WTC11 (cell line): ENCODE measurements at places on chromosomes 13 and 19. TPM values are rescaled to one million over a fixed set of nuclear protein-coding genes. Genes with fewer than 3 reads are reported as not detected.

The COG6 gene
- total RNA-seq: 23.0 to 30.0 TPM (median 26.5 TPM) in 3 replicates

The MRPL57 gene
- 29.4 to 32.3 TPM (median 32.1 TPM) in 3 replicates for total RNA-seq

The ZNF701 gene
- 34.6 to 40.3 TPM (median 35.0 TPM) in 3 replicates for total RNA-seq

The SYMPK gene
- 105 to 111 TPM (median 106 TPM) in 3 replicates for total RNA-seq

The C2CD4C gene
- total RNA-seq: 6.6 to 9.8 TPM (median 7.9 TPM) in 3 replicates

The PRODH2 gene
- 0.14 TPM in 1 of 3 replicates, not detected in the others for total RNA-seq

The DAZAP1 gene
- total RNA-seq: 338 to 360 TPM (median 339 TPM) in 3 replicates

The RETN gene
- not detected in 3 replicates for total RNA-seq

The EFNA2 gene
- total RNA-seq: 11.4 to 14.2 TPM (median 12.6 TPM) in 3 replicates

The BABAM1 gene
- 139 to 147 TPM (median 146 TPM) in 3 replicates for total RNA-seq

The ERICH6B gene
- 0.16 TPM in 1 of 3 replicates, not detected in the others for total RNA-seq

The ZNF93 gene
- total RNA-seq: 37.8 to 47.4 TPM (median 41.7 TPM) in 3 replicates

The OR4F17 gene
- 0.22 to 0.25 TPM in 2 of 3 replicates, not detected in the other for total RNA-seq

The ZSCAN5A gene
- total RNA-seq: 9.0 to 10.4 TPM (median 9.8 TPM) in 3 replicates
